ENCODE measurements at places on chromosomes 2 and 18. TPM values are rescaled to one million over a fixed set of nuclear protein-coding genes. Genes with fewer than 3 reads are reported as not detected.

Gene PFN4
- total RNA-seq, result not detected

Gene GPR39
- 0.06 TPM for total RNA-seq

Gene RBBP8
- total RNA-seq, result 15.6 TPM

Gene POLR1B
- total RNA-seq, result 10.5 TPM

Gene GULP1
- total RNA-seq, result 3.2 TPM

Measured in cardiac ventricle fibroblast (primary cell).